ENCODE measurements at places on chromosomes 7 and 10.

GRCh38 chr7:295155-296154, 5.5 kb downstream of the FOXL3 start:
- no peak for DNase-seq

DNA sequence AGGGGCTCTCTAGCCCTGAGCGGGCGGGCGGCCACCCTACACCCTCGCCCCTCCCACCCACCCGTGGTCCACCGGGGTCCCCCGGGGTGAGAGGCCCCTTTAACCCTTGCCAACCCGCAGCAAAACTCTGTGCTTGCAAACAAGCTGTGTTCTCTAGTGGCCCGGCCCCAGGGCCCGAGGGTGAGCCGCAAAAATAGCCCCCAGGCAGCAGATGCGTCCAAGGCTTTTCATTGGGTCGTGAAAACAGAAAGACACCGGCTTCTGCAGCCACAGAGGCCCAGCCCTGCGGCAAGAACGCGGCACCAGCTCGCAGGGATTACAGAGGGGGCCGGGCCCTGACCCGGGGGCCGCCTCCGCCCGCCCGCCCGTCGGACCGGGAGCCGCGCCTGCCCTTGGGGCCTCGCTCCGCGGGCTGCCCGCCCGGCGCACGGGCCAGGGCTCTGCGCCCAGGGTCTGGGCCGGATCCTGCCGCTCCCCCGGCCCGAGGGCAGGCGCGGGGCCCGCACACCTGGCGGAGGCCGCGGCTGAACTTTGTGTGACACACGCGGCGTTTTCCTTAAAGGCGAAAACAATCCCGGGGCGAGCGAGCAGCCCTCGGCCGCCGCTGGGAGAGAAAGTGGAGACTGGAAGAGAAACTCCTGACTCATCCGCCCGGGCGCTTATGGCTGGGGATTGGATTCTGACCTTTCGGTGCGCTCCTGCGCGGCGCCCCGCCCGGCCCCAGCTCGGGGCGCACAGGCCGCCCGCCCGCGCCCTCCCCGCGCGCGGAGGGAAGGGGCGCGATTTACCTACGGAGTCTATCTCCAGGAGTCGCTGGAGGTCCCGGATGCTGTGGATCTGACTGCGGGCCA, 2.8 kb downstream of the PDGFA start:
- DNase-seq = no peak

DNA sequence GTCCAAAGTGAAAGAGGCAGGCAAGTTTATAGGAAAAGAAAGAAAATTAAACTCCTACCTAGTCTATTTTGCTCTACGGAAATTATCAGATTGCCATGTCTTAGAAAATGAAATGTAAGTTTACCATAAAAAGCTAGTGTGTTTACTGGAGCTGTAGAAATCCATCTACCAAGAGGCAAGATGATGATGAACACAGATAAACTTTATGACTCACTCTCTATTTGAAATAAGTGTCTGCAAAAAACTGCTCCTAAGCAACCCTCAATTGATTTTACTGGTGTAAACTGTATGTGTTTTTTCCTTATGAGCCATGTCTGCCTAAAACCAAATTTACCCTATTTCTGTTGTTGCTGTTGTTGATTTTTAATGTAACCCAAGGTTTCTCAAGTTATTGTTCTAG, 73.8 kb upstream of the TMEM106B start:
- no peak for DNase-seq

DNA sequence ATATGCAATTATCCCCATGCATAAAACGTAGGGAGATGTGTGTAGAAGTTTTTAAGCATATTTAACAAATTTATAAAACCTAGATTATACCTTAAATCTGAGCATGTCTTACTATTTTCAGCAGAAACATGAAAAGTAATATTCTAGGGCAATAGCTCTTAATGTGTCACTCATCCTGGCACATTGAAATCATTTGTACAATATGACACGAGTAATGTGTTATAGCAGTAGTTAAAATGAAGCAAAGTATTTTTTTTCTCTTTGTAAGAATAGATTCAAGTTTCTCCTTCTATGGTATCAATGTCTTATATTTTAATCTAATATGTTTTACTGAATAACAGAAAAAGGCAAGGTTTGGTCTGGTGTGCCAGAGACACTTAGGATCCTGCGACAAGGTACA, 274.9 kb upstream of the PLXDC2 start:
- DNase-seq = no peak

DNA sequence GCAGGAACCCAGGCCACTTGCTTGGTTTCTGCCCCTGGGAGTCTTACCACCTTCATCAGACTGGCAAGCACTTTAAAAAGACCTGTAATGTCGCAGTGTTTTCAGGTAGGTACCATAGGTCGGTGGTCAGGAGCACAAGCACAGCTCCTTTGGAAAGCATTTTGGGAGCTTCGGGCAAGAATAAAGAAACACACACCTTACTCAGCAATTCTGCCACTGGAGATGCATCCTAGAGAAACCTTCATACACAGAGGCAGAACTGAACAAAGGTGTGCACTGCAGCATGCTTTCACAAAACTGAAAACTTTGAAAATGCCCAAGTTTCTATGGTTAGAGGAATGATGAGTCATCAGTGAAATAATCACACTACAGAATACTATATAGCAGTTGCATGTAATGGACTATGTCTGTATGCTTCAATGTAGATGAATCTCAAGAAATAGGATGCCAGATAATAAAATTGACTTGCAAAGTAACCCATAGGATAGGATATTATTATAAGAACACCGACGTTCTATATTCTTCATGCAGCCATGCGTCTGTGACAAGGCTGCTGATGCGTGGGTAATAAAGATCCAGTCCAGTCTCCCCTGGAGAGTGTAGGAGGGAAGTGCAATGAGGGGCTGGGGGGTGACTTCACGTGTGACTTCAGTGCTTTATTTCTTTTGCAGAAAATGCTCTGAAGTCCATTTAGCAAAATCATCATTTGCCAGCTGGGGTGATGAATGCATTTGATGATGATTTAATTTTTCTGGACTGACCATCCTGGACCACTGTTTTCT, 309.5 kb downstream of the WDR37 start:
- no peak for DNase-seq

DNA sequence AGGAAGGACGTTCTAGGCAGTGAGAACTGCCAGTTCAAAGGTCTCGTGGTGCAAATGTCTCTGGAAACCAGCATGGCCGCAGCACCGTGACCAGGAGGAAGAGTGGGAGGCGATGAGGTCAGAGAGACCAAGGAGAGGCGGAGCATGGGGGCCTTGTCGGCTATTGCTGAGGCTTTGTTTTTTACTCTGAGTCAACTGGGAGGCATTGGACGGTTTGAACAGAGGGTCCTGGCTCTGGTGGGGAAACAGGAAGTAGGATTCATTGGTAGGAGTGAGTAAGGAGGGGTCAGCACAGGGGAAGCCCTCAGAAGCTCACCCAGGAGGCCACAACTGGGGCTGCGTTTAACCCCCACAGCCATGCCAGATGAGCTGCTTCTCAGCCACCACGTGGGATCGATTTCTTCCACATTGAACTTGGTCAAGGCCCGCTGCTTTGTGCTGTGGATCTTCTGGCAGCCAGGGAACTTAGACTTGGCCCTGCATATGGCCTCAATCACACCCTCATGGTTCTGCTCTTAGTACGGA, 22.2 kb upstream of the SH2B2 start:
- no peak for DNase-seq

DNA sequence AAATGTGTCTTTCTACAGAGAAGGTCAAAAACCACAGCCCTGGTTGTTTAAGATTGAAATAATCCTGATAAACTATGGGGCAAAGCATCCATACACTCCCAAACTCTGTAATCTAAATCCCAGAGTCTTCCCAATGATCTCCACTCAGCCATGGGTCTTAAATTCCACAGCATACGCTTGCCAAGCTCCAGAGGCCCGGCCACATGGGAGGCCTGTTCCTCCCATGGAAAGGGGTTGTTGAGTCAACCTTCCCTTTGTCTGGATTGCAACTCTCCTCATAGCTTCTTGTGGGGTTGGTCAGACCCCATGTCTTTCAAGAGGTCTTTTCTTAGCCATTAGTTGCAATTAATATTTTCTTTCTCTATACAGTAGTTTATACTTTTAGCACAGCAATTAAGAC, 718 bp upstream of the STEAP4 start:
- DNase-seq = no peak

DNA sequence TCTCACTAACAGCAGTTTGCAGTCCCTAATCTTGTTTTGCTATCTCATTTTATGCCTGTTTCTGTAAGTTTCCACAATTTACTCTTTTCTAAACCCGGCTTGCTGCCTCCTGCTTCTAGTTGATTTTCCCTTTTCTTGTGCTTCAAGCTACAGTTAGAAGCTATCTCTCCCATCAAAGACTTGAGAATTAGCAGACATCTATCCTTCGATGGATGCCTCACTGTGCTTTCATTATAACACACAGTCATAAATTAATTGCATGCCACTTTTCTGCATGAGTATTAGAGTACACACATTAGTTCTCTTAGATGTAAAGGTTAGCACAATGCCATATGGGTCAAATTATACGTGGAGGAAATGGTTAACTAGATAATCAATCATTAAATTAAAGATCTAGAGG, 48.7 kb downstream of the SEMA3A start:
- no peak for DNase-seq

GRCh38 chr7:90238583-90238982, 6.4 kb upstream of the CFAP69 start:
- no peak for DNase-seq

- no peak for DNase-seq
Observed at GRCh38 chr7:142562688-142563087, 186.6 kb upstream of the PRSS1 start.

- no peak for DNase-seq
Observed at GRCh38 chr10:48477141-48477540, 127.7 kb downstream of the ARHGAP22 start.

GRCh38 chr10:34299105-34299611, 515.9 kb downstream of the PARD3 start:
- no peak for DNase-seq

- no peak for DNase-seq
Observed at GRCh38 chr7:123282181-123282580, 82.4 kb upstream of the SLC13A1 start.

DNA sequence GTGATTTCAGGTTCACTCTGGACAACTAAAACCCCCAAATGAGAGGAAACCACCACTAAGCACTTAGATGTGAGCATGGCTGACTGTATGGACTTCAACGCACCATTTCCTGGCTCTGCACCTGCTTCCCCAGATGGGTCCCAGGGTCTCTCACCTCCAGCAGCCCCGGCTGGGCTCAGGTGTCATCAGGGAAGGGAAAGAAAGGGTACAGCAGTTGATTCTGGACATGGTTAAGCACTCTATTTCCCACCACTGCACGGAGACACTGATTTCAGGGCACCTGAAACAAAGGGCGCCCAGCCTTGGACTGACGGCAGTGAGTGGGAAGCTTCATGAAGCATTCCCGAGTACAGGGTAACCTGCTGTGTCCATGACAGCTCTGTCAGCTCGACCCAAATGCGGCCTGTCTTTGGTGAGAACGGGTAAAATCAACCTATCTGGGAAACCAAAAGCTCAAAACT, 19.0 kb downstream of the FAM53B start:
- DNase-seq = no peak

- no peak for DNase-seq
Observed at GRCh38 chr10:35495521-35496119, 109.5 kb upstream of the GJD4 start.

DNA sequence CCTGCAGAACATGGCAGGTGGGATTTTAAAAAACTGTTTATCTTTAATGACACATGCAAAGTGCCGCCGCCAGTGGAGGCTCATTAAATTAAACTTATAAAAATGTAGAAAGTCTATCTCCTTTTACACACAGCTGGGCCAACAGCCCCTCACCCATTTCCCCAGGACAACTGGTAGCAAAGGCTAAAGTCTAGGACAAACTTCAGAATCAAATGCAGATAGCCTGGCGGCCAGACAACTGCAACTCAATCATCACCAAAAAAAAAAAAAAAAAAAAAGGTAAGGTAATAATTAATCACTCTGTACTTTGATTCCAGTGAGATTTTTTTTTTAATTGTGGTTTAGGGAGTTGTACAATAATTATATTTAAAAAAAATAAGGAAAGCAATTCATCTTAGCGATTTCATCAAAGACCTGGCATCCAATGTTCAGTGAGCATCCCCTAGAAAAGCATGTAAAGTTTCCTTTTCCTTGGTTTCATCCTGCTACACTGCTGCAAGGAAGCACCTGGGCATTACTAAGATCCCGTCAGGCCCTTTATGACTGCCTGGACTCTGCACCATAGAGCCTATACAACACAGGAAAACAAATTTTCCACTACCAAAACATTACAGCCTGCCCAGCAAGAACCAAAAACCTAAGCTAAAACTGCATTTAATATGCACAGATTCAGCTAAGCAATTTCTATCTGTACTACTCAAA, 98.5 kb downstream of the GRB10 start:
- DNase-seq = no peak

DNA sequence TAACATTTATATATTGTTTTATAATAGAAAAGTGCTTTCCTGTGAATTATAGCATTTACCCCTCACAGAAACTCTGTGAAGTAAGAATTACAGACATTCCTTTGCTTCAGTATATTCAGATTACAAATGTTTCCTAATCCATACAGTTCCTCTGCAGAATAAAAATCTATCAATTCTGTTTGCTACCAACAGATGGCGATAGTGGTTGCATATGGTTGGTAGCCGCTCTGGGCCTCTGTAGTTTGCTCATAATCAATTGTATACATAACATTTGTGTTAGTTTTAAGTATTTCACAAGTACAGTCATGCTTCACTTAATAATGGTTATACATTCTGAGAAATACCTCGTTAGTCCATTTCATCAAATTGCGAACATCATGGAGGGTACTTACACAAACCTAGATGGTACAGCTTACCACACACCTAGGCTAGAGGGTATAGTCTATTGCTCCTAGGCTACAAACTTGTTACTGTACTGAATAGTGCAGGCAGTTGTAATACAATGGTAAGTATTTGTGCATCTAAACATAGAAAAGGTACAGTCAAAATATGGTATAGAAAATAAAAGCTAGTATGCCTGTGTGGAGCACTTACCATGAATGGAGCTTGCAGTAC, 94.4 kb upstream of the STEAP4 start:
- no peak for DNase-seq

GRCh38 chr7:15043931-15044330, 141.4 kb upstream of the DGKB start:
- no peak for DNase-seq

DNA sequence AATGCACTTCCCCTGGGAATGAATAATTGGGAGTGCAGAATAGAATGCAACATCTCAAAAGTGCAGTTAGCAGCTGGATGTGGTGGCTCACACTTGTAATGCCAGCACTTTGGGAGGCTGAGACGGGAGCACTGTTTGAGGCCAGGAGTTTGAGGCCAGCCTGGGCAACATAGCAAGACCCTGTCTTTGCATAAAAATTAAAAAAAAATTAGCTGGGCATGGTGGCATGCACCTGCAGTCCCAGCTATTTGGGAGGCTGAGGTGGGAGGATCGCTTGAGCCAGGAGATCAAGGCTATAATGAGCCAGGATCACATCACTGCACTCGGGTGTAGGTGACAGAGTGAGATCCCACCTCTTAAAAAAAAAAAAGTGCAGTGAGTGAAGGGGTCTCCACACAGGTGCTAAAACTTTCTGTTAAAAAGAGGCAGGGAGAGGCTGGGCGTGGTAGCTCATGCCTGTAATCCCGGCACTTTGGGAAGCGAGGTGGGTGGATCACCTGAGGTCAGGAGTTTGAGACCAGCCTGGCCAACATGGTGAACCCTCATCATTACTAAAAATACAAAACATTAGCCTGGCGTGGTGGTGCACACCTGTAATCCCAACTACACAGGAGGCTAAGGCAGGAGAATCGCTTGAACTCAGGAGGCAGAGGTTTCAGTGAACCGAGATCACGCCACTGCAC, 13.5 kb upstream of the ZMIZ1 start:
- no peak for DNase-seq

Data from BJ (cell line).